ENCODE measurements at places on chromosomes 7 and 10. TPM values are rescaled to one million over a fixed set of nuclear protein-coding genes. Genes with fewer than 3 reads are reported as not detected.

Gene EBF3
- total RNA-seq: 0.44 TPM

Gene MOGAT3
- total RNA-seq: not detected

Gene TLL2
- total RNA-seq: 0.16 TPM

Gene ANXA8L1
- not detected for total RNA-seq

Gene PWWP2B
- total RNA-seq: 11.4 TPM

Gene SPDYE2B
- total RNA-seq: not detected

Gene STAG3
- 2.1 TPM for total RNA-seq

Gene BTBD16
- total RNA-seq: not detected

Gene SPDYE1
- not detected for total RNA-seq

Gene AKR1C3
- total RNA-seq: 12.0 TPM

Gene NUTM2D
- 3.4 TPM for total RNA-seq

Gene TAS2R41
- total RNA-seq: not detected

- DNase-seq: no peak
These were observed 1.6 kb downstream of the PANK1 start for GRCh38 chr10:89643431-89643811.

GRCh38 chr7:41190581-41190980, 512.3 kb downstream of the INHBA start:
- DNase-seq: no peak

- DNase-seq: no peak
These were observed 90.3 kb downstream of the DOCK4 start for GRCh38 chr7:112115880-112116279.

GRCh38 chr7:8585591-8585990, 152.2 kb downstream of the NXPH1 start:
- no peak for DNase-seq

- peak; percentile 10 for DNase-seq
These were observed 115.3 kb downstream of the NKX6-2 start for GRCh38 chr10:132670546-132671227.

DNA sequence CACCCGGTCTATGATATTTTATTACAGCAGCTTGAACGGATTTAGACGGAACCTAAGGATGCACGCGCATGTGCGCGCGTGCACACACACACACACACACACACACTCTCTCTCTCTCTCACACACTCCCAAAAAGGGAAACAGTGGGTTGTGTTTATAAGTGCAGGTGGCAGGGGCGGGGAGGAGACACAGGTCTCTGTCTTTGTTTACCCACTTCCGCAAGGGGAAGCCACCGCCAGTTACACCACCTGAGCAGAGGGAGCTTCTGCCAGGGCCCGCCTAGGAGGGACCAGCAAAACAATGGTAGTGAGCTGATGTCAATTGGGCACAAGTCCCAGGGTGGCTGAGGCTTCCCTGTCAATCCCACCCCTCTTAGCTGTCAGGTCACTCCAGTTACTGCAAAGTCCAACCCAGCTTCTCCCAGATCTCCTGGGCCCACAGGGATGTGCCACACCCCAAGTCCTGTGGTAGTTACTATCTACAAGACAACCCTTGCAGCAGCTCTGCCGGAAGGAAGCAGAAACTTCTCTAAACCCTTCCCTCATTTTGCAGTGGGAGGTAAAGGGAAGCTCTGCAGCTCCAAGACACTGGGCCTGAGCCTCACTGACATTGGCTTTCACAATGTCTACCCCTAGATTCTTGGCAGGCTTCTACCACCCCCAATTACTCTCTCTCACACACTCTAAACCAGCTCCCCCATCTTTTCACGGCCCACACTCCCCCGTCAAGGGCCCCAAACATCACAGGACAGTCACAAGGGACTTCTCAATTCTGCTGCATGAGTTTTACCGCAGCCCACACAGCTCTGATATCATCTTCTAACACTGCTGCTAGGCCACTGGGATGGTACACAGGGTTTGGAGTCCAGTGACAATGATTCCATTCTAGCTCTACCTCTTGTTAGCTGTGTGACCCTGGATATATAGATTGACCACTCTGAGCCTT, 17.6 kb downstream of the ANXA11 start:
- DNase-seq: no peak

DNA sequence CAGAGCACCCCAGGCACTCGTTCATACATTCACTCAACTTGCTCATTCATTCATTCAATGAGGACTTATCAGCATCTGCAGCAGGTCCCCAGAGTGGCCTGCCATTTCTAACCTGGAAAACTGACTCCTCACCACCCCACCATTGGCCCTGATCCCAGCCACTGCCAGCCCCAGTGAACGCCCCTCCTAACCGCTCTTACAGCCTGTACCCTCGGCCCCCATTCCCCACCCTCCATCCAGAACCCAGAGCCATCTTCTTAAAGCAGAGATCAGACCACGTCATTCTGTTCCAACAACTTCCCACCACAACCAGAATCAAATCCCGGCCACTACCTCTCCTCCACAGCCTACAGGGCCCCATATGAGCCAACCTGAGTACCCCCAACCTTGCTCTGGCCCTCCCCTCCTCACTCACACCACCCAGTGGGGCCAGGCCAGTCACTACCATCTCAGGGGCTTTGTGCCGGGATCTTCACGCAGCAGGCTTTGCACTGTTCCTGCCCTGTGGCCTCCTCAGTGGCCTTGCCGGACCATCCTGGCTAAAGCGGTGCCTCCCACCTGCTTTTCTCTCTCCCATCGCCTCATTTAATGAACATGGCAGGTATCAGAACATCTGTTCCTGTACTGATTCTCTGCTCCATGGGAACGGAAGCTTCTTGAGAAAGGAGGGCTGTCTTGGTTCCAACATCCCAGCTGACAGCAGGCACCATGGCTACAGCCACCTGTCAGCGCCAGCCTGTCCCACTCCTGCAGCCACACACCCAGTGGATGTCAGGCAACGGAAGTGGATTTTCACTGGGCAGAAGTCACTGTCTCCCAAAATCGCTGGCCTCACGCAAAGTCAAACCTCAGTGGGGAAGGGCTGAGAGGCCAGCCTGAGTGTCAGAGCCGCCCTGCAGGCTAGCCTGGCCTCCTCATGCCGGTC, 45.4 kb downstream of the FAM53B start:
- no peak for DNase-seq

- no peak for DNase-seq
These were observed 961.7 kb downstream of the CNTNAP2 start for GRCh38 chr7:147078312-147078711.

DNA sequence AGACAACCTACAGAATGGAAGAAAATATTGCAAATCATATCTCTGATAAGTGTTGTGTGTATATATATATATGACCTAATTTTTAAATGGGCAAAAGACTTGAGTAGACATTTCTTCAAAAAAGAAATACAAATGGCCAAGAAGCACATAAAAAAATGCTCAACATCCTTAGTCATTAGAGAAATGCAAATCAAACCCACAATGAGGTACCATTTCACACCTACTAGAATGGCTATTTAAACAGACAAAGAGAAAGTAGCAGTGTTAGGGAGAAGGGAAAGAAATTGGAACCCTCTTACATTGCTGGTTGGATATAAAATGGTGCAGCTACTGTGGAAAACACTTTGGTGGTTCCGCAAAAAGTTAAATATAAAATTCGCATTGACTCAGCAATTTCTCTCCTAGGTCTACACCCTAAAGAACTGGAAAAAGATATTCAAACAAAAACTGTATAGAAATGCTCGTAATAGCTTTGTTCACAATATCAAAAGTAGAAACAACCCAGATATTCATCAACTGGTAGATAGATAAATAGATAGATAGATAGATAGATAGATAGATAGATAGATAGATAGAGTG, 16.3 kb downstream of the ACSL5 start:
- DNase-seq: no peak

DNA sequence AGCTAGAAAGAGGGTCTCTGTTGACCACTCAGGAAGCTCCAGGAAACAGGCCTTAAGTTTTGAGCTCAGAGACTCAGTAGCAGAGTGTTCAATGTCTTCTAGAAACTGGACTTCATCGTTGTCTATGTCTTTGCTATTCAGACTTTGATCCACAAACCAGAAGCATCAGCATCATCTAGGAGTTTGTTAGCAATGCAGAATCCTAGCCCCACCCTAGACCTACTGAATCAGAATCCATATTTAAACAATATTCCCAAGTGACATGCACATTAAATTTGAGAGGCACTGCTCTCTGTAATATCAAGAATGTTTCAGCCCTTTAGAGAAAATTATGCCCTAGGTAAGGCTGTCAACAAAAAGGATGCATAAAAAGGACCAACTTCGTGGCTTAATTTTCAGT, 12.9 kb upstream of the OGDHL start:
- no peak for DNase-seq

- DNase-seq: no peak
These were observed 125.2 kb downstream of the DOCK4 start for GRCh38 chr7:112080978-112081377.

DNA sequence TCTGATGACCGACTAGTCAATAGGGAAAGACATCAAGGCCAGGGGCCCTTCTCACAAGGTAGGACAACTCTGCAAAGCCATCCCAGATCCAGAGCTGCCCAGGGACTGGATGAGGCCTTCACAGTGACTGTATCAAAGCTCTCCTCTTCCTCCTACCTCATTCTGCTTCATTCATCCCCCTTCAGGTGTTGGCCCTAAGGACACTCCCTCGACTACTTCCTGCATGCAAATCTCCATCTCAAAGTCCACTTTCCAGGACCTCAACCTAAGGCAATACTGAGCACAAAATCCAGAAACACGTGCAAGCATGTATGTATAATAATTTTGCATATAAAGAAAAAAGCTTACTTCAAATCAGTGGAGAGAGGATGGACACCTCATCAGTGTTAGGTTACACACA, 25.1 kb downstream of the DPY19L1 start:
- DNase-seq: no peak

- no peak for DNase-seq
These were observed 173.6 kb upstream of the TEX47 start for GRCh38 chr7:88969167-88969566.

GRCh38 chr10:44355630-44356029, 29.3 kb downstream of the CXCL12 start:
- no peak for DNase-seq

GRCh38 chr10:128064108-128064969, 61.9 kb downstream of the MKI67 start:
- no peak for DNase-seq

- DNase-seq: peak; percentile 95
These were observed 53.8 kb downstream of the WDR37 start for GRCh38 chr10:1109795-1110673.

- DNase-seq: peak; percentile 77
These were observed 5.6 kb upstream of the MUC3A start for GRCh38 chr7:100943693-100944092.

DNA sequence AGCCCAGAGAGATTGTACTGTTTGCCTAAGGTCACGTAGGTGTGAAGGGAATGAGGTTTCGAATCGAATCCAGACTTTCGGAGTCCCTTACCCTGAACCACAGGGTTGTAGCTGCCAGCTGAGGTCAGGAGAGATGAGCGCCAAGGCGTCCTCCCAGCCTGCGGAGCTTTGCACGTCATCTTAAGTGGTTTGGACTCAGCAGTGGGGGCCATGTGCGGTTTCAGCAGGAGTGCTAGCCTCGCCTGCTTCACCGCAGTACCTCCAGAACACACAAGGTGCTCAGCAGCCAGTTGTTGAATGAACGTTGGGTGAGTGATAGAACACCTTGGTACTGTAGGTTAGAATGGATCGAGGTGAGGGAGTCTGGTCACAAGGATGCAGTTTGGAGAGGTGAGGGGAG, 74.9 kb upstream of the PPIF start:
- DNase-seq: no peak

DNA sequence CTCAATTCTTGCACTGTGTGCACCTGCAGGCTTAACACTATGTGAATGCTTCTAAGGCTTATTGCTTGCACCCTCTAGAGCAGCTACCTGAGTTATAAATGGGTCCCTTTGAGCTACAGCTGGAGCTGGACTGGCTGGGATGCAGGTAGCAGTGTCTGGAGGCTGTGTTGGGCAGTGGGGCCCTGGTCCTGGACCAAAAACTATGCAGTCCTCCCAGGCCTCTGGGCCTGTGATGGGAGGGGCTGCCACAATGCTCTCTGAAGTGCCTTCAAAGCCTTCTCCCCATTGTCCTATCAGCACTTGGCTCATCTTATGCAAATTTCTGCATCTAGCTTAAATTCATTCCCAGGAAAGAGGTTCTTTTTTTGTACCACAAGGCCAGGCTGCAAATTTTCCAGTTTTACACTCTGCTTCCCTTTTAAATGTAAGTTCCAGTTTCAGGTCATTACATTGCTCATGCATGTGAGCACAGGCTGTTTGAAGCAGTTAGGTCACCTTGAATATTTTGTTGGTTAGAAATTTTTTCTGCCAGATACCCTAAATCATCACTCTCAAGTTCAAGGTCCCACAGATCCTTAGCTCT, 26.0 kb downstream of the KBTBD2 start:
- no peak for DNase-seq

DNA sequence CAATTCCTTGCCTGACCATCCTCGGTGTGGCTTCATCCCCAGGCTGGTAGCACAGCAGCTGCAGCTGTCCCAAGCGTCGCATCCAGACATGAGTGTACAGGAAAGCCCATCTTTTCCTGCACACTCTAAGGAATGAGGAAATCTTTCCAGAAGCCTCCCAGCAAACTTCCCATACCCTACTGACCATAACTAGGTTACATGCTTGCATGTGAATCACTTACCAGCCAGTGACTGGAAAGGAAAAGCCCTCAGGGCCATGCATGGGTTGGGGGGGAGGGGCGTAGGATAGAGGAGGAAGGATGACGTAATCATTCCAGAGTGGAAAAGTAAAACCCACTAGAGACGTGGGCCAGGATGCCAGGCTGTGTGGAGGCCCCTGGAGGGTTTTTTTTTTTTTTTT, 18.9 kb upstream of the ZNF212 start:
- no peak for DNase-seq

- DNase-seq: no peak
These were observed 764.0 kb upstream of the IGFBP3 start for GRCh38 chr7:46685051-46685450.

DNA sequence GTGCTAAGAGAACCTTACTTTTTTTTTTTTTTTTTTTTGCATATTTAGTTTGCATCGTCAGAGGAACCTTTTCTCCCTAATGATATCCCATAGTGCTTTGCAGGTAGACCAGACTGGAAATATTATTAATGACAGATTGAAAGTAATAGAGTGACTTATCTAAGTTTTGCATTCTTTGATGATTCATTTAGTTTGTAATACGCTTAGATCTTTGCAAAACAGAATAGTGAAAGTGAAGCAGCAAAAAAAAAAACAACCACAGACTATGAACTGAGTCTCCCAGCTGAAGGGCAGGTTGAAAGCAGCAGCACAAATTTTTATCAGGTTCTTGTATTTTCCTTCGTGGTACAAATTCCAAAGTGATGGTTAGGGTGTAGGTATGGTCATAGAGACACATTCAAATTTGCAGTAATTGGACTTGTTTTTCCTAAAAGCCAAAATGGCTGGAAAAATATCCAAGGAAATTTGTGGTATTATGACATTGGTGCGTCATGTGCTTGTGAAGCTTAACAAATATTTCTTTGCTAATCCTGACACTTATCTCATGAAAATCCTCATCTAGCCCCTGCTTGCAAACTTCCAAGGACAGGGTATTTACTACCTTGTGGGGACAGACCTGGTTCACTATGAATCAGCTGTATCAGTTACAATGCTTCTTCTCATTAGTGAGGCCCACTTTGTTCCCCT, 81.8 kb upstream of the CREB5 start:
- DNase-seq: no peak

- no peak for DNase-seq
These were observed 62.3 kb downstream of the LHPP start for GRCh38 chr10:124523901-124524300.

- DNase-seq: no peak
These were observed 258.2 kb upstream of the GLI3 start for GRCh38 chr7:42495256-42495655.

All from endodermal cell (in vitro differentiated cells).